ENCODE measurements at places on chromosomes 2 and 18.
A peak's percentile ranks its signal among the peaks of the same experiment; 100 is the strongest.

DNA sequence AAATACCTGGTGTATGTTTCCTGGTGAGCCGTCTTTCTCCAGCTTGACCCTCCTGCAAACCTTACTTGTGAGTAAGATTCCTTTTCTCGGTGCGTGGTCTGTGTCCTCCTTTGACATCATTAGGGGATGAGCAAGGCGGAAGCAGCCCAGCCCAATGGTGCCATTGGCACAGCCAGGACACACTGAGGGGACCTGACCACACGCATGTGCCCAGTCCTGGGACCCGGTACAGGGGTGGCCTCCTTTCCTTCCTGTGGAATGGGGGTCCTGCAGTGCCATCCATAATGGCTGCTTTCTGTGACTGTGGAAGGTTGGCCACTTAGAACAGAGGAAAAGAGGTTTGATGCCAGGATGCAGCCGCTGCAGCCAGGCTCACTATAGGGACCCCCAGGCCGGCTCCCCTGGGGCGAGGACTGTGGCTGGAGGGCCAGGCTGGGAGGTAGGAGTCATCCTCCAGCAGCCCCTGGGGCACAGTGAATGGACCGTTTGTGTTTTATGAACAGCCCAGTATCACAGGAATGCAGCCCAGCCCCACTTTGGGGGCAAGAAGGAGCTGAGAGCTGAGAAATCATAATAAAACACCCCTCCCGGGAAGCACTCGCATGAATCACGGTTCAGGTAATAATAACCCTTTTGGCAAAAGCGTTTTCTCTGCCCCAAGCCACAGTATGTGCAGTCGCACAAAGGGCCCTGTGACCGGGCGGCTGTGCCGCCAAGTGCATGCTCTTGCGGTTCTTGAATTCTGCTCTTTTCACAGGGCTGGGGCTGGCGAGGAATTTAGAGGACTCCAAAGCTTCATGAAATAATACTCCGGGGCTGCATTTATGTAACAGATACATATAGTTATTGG is 73.2 kb downstream of the ASB1 start:
- no peak for ATAC-seq

- ATAC-seq = no peak
These were observed 15.0 kb upstream of the BMPR2 start for GRCh38 chr2:202361108-202361507.

- no peak for ATAC-seq
These were observed 126.6 kb downstream of the TNS1 start for GRCh38 chr2:217876253-217876570.

DNA sequence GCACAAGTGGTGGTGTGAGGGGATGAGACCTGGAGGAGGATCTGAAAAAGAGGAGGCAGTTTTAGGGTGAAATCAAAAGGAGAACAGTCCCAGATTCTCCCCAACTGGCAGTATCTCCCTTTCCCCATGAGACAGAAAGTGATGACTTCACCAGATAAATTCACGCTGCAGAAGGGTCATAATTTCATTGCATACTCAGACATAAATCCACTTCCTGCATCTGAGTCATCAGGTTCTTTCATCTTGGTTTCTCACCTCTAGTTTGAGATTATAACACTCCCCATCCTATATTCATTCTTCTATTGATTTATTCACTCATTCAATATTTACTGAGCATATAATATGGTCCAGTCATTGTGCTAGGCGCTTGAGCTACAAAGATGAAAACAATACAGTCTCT is 64.7 kb downstream of the CCDC148 start:
- peak; percentile 60 for ATAC-seq

- ATAC-seq = no peak
These were observed 233.4 kb upstream of the CNTNAP5 start for GRCh38 chr2:123791684-123792083.

- ATAC-seq = peak; percentile 60
These were observed 3.6 kb upstream of the DGKD start for GRCh38 chr2:233350708-233351107.

DNA sequence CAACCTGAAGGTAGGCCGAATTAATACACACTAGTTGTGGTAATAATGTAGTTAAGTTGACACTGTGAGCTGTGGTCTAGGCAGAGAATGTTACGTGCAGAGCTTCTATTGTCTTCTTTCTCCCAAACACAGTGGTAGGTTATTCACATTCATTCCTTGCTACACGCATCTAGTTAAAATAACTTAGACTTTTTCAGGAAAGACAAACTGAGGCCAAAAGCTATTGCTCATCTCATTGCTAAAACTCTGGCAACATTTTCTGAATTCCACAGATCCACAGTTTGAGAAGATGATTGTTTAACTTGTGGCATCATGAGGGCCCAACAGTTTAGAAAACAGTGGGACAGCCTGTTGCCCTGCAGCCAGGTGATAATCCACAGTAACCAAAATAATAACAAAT is 850.4 kb upstream of the FSHR start:
- ATAC-seq = no peak

- no peak for ATAC-seq
These were observed 2.5 kb upstream of the TET3 start for GRCh38 chr2:73982140-73982617.

GRCh38 chr2:157443795-157444640 is at the start of gene CYTIP:
Gene CYTIP, minus strand, starts transcription at chr2:157444089. Its CDS starts 69 bp downstream, at chr2:157444020.
- ATAC-seq = peak; percentile 30

DNA sequence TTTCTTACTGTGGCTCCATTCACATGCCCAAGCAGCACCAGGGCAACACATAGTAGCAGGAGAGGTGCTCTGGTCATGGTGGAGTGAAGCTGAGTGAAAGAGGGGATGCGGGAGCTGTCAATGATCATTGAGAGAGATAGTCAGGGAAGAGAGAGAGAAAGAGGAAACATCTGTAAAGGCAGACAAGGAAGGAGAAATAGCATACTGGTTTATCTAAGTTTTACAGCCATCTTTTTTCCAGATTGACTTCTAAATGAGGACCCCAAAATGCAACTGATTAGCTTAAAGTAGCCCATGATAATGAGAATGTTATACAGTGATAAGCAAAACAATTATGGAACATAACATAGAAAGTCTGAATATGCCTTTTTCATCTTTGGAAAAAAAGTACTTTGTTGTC is at the start of gene C2orf66:
C2orf66 (minus strand) TSS at position 96 of the 400 bp plus-strand sequence; CDS start at position 77, 19 bp downstream.
- no peak for ATAC-seq

DNA sequence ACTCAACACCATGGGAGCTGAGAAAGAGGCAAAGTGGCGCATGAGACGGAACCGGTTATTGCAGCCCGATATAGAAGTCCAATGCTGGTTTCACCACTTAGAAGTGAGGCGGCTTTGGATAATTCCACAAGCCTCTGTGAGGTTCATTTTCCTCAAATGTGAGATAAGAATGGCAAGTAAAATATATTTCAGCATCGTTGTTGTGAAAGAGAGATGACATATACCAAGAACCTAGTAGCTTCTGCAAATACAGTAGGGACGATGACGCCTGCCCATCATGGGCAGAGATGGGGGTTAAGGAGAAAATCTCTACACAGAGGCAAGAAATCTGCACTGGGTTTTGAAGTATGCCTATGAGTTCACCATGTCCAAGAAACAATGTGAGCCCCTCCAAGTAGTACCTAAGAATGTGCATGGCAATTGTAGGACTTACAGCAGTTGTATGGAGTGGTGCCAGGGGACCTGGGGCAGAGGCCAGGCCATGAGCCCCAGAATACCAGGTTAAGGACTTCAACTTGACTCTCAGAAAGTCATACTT is 352.0 kb downstream of the RNF144A start:
- no peak for ATAC-seq

DNA sequence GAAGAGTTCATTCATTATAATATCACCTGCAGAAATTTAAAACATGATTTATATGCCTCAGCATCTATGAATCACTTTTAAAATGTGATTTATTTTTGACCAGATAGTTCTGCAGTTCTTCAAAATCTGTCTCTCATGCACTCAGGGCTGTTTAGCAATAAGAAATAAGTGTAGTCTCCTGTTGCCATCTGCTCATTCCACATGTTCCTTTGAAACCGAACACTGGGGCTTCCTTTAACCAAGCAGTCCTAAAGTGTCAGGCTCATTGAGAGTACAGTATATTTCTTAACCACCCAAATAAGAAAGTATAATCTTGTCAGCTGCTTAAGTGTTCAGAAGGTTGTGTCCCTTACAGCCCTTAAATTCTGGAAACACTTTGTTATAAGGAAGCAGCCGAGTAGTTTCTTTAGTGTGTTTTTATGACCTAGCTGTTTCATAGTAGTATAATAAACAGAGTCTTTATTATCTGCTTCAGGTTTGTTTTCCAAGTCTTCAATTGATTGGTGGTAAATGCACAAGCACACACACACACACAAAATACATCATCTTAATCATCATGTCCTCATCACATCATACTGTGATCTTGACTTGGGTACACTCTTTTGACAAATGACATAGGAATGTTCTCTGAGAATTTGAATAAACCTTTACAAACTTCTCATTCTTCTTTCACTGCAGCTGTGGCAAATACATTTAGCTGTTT is 10.4 kb downstream of the WDR7 start:
- no peak for ATAC-seq

DNA sequence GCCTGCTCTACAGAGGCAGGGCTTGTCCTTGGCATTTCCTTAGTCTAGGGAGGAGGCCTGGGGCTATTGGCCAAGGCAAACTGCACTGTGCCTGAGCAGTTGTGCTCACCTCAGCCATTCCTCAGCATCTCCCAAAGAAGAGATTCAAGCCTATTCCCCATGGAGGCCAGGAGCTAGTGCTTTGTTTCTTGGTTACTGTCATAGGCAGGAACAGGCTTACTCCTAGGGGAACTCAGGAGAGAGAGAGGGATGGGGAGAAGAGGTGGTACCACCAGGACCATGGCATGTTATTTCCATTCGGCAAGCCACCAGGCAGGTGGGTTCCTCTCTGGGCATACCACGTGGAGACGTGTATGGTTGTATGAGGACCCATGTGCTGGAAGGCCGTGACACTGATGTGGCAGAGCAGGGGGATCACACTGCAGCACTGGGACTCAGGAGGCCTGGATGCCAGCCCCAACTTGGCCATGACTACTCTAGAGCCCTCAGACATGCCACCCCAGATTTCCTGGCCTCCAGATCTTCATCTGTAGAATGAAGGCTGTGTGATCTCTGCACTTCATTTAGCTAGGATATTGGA is 233.7 kb downstream of the LOXHD1 start:
- no peak for ATAC-seq

DNA sequence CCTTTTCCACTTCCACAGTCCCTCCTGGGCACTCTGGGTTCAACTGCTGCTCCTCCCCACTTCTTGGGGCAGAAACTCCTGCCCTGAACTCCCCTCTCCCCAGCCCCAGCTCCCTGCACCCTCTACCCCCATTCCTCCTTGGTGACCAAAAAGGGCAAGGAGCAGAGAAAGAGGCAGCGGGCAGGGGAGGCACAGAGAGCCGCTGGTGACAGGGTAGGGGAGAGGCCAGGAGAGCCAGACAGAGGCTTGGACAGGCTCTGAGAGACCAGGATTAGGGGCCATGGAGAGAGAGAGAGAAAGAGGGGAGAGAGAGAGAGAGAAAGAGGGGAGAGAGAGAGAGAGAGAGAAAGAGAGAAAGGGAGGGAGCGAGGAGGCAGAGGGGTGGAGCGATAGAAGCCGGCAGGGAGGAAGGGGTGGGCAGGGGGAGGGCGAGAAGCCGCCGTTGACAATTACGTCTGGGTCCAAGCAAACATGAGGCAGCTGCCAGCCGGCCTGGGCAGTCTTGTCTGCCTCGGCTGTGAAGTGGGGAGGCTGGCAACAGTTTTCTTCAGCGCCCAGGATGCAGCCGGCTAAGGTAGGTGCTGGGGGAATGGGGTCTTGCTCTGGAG is at the start of gene KCNIP3:
KCNIP3 (plus strand) TSS at position 468 of the 608 bp plus-strand sequence; CDS start at position 560, 92 bp downstream.
- ATAC-seq = no peak

DNA sequence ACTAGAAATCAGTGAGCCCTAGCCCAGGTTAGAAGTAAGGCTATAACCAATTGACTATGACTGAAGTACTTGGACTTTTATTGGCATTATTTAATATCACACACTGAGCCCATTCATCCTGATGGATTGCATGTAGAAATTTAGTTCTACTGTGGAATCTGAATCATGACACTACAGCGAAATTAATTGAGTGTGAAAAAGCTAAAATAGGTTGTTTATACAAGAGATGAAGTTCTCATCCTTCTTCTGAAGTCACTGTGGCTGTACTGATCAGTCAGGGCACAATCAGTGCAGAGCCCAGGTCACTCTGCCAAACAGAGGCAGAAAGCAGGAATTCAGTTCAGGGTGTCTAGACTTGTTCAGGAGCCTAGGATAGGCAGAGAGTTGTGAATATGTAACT is 158.9 kb downstream of the BABAM2 start:
- ATAC-seq = no peak

DNA sequence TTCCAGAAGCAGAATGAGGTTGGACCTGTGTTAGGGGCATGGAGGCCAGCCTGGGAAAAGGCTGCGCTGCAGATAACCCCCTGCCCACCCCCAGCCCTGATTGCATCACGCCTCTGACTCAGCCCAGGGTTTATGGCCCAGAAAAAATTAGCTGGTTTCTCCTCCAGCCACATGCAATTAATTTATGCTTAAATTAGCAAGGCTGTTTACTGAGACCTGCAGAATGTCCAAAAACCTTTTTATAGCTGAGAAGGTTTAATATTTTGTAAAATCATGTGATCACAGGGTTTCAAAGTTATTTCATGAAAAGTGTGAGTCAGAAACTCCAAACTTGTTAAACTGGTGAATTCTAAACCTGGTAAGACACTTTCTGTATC is 123.1 kb upstream of the HDAC4 start:
- no peak for ATAC-seq

DNA sequence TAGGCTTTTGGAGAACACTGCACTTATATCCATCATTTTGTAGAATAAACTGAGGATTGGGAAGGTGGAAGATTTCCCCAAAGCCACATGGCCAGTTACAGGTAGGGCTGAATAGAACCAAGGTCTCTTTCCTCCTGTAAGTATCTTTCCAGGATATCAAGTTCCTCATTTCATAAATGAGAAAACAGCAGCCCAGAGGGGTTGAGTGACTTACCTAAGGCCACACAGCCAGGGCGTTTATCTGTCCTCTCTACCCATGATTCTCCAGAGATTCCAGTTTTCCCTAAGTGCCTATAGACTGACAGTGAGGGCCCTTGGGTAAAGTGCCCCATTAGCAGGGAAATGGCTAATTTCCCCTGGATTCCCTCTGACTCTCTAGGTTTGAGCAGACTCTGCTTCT is 132.3 kb upstream of the SKOR2 start:
- ATAC-seq = no peak

DNA sequence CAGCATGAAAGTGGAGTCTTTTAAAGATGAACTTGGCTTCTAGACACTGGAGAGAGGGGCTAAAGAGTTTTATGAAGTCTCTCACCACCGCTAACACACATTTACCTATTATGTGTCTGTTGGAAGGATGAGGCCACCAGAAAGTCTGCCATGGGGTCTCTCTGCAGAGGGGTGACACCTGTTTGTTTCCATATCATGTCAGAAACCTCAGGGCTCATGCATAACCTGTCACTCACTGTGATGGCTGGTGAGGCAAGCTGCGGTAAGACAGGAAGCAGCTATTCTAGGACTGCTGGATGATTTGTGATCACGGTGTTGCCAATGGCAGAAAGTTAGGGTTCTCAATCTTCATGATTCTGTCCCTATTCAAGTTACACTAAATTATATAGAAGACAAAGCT is 60.8 kb upstream of the DNMT3A start:
- ATAC-seq = peak; percentile 47

DNA sequence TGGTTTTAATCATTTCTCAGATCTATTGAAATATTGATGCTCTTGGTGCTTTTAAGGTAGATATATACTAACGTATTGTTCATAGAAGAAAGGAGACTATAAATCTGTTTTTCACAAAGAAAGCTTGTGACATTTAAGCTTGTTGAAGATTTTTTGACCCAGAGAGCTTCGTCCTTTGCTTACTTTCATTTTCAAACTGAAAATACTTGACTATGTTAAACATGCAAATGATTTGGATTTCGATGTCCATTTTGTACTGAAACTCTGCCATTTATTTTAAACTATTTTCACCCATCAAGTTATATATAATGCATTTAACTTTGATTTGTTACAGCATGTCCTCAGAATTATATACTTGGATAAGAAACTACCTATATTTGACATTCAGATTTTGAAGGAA is 85.2 kb downstream of the SLC4A10 start:
- ATAC-seq = no peak
